ENCODE measurements at places on chromosomes 11 and 22.

DNA sequence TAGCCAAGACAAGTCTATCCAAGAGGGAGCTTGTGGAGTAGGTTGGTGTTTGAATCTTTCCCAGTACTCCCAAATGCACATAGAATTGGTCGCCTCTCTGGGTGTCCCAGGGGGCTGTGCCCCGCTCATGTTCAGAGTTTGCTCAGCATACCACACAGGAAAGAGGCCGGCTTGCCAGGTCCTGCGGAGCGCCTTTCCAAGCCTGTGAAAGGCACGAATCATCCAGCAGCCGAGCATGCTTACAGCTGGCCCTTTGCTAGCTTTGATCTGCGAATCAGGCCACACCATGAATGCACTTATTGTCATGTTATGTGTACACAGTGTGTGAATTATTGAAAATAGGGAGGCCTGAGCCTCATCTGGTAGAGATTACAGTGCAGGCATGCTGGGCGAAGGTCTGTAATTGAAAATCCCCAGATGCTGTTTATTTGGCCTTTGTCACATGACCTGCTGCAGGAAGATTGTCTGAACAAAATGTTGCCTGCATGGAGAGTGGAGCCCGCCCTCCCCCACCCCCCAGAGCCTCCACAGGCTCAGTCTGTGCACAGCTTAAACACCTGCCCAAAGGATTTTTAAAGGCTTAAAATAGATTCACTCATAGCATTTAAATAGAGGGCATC, 163.3 kb upstream of the RASSF10 start:
- peak; percentile 90 for DNase-seq

DNA sequence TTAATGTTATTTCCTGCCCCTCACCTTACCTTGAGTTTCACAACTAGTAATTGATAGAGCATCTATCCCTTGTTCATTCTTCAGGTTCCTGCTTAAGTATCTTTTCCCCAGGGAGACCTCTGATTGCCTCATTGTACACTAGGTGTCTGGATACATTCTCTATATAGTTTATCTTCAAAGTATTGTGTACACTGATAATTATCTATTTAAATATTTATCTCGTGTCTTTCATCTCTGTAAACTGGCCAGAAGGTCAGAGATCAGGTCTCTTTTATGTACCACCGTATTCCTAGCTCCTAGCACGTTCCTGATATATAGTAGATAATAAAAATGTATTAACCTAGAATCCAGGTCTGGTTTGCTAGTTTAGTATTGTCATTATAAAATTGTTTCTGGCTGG, 6.4 kb downstream of the TMEM126B start:
- no peak for DNase-seq

- peak; percentile 51 for DNase-seq
Measured at GRCh38 chr11:10450462-10451425, 4.3 kb upstream of the AMPD3 start.

DNA sequence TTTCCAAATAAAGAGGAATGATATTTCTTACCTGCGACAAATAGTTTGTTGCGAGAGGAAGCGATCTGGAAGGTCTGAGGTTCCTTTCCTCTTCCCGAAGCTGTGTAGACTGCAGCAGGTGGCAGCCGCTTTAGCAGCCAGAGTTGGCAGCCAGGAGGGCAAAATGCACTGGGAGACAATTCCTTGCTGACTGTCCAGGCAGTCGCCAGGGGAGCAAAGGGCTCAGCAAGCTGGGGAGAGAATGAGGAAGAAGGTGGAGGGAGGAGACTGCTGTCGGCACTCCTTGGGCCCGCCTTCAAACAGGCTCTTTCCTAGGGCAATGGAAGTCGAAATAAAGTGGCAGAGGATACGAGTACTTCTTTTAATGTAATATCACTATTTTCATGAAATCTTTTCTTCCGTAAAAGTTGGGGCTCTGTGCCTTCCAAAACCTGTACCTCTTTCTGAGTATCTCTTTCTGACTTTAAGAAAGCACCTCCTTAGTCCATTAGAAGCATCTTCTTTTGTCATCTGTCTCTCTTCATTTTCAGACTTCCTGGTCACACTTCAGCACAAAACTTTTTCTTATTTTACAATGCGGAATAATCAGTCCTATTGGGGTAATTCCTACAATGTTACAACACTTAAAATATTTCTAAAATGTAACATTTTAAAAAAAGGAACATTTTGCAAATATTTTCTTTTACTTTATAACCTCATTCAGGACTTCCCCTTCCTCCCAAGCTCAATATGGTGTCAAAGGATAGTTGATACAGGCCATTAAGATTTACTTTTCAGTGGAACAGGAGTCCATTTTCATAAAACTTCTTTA, at the start of gene IL18:
TSS of gene IL18 (minus strand) at position 220 of the 811 bp plus-strand sequence. CDS start 9,041 bp downstream, outside the sequence.
- DNase-seq, result no peak

DNA sequence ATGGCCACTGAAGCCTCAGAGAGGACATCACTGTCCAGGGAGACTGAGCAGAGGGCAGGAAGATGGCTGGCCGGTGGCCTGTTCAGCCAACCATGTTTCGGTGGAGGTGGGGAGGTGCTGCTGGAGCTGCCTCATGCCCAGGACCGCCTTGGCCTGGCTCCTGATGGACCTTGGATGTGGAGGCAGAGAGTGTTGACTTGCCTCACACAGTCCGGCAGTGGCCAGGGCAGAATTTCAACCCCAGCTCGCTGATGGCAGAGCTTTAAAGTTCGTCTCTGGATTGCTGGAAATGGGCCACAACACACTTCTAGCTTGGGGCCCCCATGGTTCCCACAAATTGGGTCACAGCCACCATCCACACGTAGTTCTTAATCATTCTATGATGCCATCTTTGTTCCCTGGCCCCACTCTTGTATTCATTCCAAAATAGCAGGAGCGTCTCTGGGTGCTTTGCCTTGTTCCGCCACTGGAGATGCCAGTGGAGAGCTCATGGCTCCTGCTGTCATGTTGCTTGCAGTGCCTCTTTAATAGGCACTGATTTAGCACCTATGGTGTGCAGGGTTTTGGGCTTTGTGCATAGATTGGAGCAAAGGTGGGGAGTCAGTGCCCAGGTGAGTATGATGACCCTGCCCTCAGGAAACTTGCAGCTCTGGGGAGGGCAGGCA, 5.6 kb downstream of the MAPK8IP1 start:
- DNase-seq, result no peak

- DNase-seq, result peak; percentile 78
Measured at GRCh38 chr22:36829370-36830002, 12.7 kb upstream of the PVALB start.

DNA sequence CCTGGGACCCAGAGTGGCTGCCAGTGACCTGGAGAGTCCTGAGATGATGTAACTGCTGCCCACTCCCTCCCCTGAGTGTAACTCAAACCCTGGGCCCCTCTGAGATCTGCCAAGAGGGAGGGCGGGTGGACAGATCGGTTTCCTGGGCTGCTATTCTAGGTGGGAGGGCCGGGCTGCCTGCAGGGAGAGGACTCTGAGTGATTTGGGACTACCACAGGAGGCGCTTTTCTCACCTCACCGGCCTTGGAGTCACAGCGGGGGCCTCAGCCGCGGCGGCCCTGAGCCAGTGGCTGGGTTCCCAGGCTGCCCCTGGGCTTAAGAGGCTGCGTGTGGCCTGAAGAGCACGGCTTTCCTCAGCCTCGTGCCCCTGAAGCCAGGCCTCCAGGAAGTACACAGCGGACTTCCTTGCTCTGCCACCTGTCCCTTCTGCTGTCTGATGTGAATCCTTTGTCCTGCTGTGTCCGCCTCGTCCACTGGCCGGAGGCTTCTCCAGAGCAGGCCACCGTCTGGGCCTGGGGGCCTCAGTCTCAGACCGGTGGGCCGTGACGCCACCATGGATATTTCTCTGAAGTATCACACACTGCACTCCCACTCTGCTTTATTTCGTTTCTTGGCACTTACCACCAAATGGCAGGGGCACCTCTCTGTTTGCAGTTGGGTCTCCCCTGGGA, 11.5 kb downstream of the RELT start:
- no peak for DNase-seq

GRCh38 chr11:71452199-71453036, 585 bp upstream of the NADSYN1 start:
- DNase-seq, result peak; percentile 60

GRCh38 chr11:1739576-1739975, 10.8 kb downstream of the IFITM10 start:
- DNase-seq, result no peak

GRCh38 chr11:25876456-25876965, 455.4 kb upstream of the ANO3 start:
- DNase-seq, result no peak

- no peak for DNase-seq
Measured at GRCh38 chr11:120134106-120134930, 3.6 kb downstream of the TRIM29 start.

GRCh38 chr11:34209809-34210208, 104.4 kb downstream of the NAT10 start:
- DNase-seq, result no peak

DNA sequence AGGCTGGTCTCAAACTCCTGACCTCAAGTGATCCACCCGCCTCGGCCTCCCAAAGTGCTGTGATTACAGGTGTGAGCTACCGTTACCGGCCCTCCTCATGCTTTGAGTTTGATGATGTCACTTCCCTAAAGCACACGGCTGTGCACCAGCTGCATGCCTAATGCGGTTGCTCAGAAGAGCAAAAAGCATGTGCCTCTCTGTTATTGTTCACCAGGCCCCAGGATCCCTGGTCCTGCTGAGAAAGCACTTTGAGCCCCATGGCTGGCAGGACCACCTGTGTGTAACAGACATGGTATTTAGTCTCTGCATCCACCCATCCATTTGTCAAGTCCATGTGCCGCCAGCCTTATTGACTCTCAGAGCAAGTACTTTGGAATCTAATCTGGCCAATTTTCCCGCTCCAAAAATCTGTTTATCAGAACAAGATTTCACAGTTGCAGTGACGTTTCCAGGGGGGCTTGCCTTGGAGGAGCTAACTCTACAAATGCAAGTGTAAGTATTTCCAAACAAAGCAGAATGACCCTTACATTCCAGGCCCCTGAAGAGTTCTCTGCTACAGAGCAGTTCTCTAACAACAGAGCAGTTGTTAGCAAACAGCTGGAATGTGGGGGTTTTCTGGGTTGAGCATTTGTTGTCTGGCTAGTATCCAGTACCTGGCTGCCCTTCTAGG, 89.4 kb downstream of the LDLRAD3 start:
- no peak for DNase-seq

DNA sequence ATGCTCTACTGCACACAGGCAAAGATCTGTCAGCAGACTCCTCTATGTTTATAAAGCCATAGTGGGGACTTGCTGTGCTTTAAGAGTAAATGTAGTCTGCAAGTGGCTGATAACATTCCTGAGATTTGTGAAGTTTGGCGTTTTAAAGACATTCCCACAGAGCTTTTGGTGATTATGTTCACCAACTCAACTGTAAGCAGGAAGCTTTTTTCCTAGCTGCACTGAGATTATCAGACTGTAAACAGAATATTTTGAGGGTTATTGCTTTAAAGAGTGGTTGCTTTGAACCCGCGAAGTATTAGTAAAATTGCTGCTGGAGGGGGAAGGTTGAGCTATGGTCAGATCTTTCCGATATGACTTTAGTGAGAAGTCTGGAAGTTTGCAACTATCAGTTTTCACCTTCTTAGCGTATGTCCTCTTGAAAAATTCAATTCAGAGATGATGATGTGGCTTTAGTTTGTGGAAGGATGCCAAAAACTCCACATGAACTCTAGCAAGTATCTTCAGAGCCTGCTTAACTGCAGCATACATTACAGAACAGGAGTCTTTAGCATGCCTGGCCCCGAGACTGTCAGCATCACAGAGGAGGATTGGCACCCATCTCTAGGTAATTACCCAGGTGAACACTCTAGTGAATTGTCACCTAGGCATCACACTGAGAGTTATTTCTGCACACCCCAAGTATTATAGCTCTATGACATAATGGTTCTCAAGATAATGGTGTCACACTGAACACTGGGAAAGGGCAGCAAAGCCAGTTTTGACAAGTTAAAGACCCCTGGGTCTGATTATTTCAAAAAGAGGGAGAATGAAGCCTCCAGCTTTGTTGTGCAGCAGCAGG, 89.9 kb downstream of the MTNR1B start:
- no peak for DNase-seq

GRCh38 chr11:63866211-63866610, 27.3 kb downstream of the MARK2 start:
- DNase-seq, result peak; percentile 22

DNA sequence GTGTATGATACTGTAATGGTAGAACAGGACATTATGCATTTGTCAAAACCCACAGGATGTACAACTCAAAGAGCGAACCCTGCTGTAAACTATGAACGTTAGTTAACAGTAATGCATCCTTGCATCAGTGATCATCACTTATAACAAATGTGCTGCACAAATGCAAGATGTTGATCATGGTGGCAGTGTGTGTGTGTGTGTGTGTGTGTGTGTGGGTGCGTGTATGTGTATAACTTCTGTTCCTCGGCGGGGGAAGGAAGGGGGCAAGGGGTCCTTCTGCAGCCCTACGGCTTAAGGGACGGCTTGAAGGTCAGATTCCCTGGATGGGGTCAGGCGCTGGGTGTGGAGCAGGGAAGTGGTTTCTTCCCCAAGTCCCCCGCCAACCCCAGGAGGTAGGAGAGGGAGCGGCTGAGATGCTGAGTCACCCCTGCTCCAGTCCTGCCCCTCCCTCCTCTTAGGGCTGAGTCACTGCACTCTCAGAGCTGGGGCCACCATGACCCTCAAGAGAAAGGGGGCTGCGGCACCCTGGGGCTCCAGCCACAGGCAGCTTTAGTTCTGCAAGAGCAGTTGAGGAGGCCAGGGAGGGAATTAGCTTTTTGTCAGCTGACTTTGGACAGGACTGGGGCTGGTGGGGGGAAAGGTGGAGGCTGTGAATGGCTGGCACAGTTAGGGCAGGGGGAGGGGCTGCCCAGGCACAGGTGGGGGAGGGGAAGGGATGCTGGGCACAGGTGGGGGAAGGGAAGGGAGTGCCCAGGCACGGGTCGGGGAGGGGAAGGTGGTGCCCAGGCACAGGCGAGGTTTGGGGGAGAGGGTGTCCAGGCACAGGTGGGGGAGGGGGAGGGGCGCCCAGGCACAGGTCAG, 8.8 kb upstream of the CTSD start:
- DNase-seq, result no peak

DNA sequence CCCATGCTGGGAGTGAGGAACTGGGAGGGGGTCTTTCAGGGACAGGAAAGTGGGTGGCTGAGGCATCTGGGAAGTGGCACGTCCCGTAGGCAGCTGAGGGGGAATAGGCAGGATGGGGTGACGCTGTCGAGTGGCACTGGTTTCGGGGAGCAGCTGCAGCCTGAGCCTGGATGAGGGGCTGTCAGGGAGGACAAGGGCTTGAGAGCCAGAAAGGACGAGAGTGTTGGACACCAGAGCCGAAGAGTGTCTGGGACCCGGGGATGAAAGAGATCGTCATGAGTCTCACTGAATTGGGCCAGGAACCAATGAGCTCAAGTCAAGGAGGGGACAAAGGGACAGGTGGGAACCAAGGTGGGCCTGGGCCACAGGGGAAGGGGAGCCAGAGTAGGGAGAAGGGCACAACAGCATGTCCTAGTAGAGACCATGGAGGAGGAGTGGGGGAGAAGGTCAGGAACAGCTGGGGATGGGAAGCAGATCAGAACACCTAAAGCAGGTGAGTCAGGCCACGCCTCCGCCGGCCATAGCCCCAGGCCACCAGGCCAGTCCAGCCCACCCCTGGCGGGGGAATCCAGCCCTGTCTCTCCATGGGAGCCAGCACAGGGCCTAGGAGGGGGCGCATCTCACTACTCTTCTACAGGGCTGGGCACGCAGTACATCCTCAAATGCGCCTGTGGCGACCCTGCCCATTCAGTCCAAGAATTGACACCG, 4.2 kb downstream of the RAB3IL1 start:
- DNase-seq, result no peak

GRCh38 chr11:117490911-117491310, 163.3 kb downstream of the CEP164 start:
- no peak for DNase-seq

- no peak for DNase-seq
Measured at GRCh38 chr22:29167032-29167911, 38.4 kb upstream of the EMID1 start.

- DNase-seq, result no peak
Measured at GRCh38 chr11:113316256-113316655, 1.9 kb downstream of the TTC12 start.

- no peak for DNase-seq
Measured at GRCh38 chr11:64014356-64014755, 21.4 kb upstream of the FLRT1 start.
